ENCODE measurements at places on chromosomes 7 and 10.

DNA sequence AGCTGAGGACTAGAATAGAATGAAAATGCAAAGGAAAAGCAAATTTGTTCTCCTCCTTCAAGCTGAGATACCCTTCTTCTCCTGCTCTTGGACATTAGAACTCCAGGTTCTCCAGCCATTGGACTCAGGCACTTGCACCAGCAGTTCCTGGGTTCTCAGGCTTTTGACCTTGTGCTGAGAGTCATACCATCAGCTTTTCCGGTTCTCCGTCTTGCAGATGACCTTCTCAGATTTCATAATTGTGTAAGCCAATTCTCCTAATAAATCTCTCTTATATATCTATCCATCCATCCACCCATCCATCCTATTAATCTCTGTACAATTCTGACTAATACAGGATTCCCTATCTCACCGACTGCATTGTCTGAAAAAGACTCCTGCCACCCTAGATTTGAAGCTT is 108.3 kb downstream of the AHR start:
- DNase-seq: no peak

DNA sequence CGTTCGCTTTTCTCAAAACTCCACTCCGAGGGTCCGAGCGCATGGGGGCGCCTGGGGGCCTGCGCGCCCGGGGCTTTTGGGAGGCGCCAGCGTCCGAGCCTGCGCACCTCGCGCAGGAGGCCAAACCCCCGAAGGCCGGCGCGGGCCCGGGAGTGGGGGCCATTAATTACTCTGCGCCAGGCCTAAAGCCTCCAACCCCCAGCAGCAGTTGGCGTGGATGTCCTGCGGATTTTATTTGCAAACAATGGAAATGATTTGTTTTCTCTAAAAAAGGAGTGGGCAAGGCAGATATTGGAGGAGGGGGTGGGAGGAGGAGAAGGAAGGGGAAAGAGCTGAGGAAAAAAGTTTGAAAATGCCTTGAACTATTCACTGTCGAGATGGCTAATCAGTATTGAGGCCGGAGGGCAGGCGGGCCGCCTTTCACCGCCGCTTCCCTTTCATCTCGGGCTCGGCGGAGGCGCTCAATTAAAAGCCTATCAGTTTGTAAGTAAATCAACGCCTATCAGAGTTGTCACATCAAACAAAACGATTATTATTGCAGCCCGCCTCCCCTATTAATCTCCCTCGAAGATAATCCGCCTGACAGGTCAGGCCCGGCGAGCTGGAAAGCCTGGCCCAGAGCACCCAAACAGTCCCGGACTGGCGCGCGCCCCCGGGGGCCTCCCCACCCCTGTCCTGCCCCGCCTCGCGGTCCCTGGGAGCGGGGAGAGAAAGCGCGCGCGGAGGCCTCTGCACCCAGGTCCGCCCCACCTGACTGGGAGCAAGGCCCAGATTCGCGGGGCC is 3.4 kb upstream of the ZNF503 start:
- DNase-seq: peak; percentile 90

GRCh38 chr7:105073143-105073542 is 59.1 kb downstream of the KMT2E start:
- DNase-seq: no peak

- DNase-seq: no peak
These were observed 5.0 kb downstream of the CYP17A1 start for GRCh38 chr10:102832248-102832647.

DNA sequence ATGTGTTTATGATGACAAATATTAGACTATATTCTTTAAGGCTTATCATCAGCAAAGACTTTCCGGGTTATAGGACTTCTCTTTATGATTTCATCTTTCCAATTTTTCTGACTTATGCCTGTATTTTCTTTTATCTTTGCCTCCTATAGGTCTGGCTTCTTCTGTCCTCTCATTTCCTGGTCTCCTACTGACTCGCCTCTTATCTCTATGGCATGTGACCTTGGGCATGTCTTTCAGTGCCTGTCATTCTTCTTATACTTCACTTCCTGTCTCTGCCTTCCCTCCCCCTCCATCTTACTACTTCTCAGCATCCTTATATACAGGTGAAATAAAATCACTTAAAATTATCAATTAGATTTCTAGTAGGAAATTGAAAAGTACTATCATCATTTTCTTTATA is 42.2 kb downstream of the PCDH15 start:
- no peak for DNase-seq

DNA sequence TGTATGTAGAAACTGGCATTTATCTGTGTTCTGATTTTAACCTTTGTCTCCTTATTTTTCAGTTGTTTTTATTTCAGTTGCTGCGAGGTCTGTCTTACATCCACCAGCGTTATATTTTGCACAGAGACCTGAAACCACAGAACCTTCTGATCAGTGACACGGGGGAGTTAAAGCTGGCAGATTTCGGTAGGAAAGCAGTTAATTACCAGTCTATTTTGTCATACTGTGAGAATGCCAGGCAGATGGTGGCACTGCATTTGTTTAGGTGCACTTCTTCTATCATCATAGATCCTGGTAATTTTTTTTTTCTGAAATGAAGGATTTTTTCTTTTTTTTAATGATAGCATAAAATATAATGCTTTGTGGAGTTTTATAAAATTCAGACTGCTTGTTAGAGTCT is 321.4 kb downstream of the CDK14 start:
- no peak for DNase-seq

DNA sequence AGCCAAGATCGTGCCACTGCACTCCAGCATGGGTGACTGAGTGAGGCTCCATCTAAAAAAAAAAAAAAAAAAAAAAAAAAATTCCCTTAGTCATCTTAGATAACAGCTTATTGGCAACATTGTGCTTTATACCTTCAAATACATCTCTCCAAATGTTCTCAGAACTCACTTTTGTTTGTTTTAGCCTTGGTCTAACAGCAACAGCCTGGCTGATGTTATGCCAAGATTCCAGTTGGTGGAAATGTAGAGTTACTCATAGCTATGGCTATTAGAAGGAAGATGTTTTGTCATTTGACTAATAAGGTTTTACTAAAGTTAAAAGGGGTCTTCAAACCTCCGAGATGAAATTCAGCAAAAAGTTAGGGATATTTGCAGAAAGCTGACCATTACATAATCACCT is 481.4 kb downstream of the NEBL start:
- no peak for DNase-seq

- DNase-seq: no peak
These were observed 691.5 kb upstream of the LRRN3 start for GRCh38 chr7:110399421-110399820.

DNA sequence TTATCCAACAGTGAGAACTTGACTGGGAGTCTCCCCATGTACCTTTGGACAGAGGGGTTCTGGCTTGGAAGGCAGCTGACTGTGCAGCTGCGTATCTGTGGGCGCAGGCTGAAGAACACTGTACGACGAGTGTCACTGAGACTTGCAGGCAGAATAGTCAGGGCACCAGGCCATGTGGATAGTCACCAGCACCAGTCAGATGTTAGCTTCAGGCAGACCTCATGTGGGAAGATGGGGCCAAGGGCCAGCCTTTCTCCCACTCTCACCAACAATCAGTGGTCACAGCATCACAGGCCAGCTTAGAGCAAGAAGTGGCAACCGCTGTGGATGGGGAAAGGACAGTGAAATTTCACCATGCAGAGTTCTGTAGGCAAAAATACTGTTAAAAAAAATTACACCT is 43.4 kb upstream of the GJD4 start:
- DNase-seq: no peak

GRCh38 chr10:66836057-66836456 is 89.8 kb upstream of the LRRTM3 start:
- no peak for DNase-seq

GRCh38 chr10:68561865-68562649 is 1.9 kb downstream of the TET1 start:
- DNase-seq: no peak

GRCh38 chr10:54478601-54479000 is 322.4 kb downstream of the PCDH15 start:
- DNase-seq: no peak

DNA sequence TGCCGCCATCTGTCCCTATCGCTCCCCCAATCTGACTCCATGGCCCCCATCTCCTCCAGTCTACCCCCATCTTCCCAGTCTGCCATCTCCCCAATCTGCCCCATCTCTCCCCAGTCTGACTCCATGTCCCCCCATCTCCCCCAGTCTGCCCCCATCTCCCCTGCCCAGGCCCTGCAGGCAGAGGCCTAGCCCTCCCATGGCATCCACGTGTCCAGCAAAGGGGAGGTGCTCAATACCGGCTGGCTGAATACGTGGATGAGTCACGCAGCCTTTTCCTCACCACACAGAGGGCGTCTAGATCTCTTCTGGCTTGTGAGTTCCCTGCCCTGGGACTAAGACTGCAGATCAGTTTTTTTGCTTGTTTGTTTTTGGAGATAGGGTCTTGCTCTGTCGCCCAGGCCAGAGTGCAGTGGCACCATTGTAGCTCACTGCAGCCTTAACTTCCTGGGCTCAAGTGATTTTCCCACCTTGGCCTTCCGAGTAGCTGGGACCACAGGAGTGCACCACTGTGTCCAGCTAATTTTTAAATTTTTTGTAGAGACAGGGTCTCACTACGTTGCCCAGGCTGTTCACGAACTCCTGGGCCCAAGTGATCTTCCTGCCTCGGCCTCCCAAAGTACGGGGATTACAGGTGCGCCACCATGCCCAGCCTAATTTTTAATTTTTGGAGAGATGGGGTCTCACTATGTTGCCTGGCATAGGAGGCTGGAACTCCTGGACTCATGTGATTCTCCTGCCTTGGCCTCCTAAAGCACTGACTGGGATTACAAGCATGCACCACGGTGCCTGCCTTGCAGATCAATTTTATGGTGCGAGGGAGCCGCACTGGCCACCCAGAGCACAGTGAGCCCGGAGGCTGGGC is 15.3 kb upstream of the GPR146 start:
- DNase-seq: peak; percentile 77

DNA sequence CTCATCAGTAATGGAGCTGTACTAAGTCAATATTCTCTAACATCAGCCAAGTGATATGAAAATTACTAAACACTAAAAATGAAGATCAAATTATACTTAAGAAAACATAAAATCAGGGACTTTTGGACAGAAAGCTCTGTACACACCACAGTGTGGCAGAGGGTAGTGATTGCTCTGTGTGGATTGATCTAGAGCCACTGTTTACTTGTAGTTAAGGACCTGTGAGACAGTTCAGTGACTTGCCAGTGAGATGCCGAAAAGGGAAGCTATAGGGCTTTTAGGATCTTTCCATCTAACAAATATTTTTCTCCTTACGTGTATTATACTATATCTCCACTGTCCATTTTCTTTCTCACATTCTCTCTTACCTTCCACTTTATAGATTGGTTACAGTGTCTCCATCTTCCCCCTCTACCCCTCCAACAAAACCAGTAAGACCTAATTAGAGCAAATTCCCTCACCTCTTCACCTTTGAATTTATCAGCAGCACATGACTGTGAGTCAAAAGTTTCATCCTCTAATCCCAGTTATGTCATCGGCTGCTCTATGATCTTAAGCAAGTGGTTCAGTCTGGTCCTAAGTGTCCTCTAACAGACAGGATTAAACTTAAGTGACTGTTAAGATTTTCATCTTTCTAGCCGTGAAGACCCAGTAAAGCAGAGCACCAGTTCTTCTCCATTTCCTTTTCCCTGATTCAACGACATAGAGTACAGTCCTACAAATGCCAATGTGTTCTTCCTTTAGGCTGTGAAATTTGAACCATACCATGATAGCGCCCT is 6.9 kb downstream of the PIK3CG start:
- no peak for DNase-seq

- DNase-seq: peak; percentile 57
These were observed 90.4 kb upstream of the FAM171A1 start for GRCh38 chr10:15461353-15462108.

- DNase-seq: no peak
These were observed 317.2 kb upstream of the FZD8 start for GRCh38 chr10:35959252-35959651.

- DNase-seq: no peak
These were observed 750.2 kb downstream of the XPNPEP1 start for GRCh38 chr10:109173121-109173520.

- no peak for DNase-seq
These were observed 233.1 kb upstream of the CSTF2T start for GRCh38 chr10:51932530-51932929.

GRCh38 chr7:112571852-112572607 is 91.2 kb downstream of the LSMEM1 start:
- DNase-seq: no peak

- no peak for DNase-seq
These were observed 33.3 kb downstream of the SNX13 start for GRCh38 chr7:17907014-17907413.

DNA sequence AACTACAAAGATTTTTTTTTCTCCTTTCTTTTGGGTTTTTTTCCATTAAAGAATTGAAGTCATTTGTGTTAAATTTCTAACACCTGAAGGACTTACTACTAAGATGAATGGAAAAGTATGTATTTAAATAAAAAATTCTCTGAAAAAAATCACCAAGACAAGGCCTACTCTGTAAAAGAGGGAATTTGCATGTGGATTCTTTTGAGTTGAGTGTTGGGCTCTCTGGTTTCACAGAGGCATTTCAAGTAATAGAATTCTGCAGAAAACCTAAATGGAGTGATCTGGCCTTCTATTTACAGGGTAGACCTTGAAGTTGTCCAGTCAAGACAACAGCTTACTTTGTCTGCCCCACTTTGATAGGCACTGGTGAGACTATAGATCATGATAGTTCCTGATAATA is 4.1 kb downstream of the LRRC17 start:
- no peak for DNase-seq

GRCh38 chr7:158941821-158942605 is 85.7 kb downstream of the DYNC2I1 start:
- DNase-seq: no peak

DNA sequence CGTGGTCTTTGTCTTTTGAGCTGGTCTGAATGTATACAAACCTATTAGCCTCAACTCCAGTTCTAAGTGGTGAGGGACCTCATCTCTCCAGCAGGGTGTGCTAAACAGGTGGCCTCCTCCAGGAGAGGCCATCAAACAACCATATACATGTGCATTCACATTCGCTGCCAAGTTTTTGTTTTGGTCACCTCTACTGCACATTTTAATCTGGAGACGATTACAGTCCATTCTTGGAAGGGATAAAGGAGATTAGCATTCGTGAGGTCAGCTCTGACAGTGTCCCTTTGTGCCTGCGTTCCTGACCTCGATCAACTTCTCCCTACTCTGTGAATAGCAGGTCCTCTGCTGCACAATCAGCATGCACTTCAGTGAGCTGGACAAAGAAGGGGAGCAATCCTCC is 60.8 kb downstream of the RHOBTB1 start:
- DNase-seq: peak; percentile 70

- DNase-seq: no peak
These were observed 70.2 kb downstream of the PRTFDC1 start for GRCh38 chr10:24882047-24882698.

DNA sequence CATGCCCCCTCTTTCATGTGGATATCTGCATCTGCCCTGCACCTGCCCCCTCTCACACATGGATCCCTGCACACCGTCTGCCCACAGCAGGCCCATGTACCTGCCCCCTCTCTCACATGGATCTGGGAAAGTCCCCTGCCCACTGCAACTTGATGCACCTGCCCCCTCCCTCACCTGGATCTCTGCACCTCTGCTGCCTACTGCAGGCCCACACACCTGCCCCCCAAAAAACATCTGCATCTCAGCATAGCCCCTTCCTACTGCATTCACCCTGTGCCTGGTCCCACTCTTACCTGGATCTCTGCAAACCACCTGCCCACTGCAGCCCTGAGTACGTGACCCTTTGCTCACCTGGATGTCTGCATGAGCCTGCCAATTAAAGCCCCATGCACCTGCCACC is 479.8 kb downstream of the PTPRN2 start:
- no peak for DNase-seq

GRCh38 chr10:47237316-47238260 is 62.4 kb upstream of the GDF10 start:
- no peak for DNase-seq

GRCh38 chr7:134246347-134246746 is 70.4 kb downstream of the SLC35B4 start:
- DNase-seq: no peak

- no peak for DNase-seq
These were observed 109.9 kb upstream of the EFCAB10 start for GRCh38 chr7:105691082-105691679.

Data from WERI-Rb-1 (cell line).